ENCODE measurements at places on chromosomes 1 and 21.

DNA sequence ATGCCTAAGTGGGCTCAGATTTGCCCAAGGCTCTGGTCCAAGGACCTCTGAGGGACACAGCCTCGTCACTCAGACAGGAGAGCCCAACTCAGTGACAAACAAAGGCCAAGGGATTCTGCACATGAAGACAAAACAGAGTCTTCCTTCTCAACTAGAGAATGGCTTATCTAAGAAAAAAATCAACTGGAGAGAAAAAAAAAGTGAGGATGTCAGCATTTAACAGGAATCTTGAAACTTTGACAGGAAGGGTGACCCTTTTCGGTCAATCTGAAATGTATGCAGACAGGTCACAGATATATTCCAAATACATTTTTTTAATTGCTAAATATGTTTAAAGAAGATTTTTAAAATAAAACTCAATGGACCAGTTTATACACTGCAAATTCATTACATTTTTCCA, 154.5 kb downstream of the ETS2 start:
- DNase-seq, result no peak

GRCh38 chr1:116318897-116319296, 54.1 kb upstream of the ATP1A1 start:
- DNase-seq, result no peak

DNA sequence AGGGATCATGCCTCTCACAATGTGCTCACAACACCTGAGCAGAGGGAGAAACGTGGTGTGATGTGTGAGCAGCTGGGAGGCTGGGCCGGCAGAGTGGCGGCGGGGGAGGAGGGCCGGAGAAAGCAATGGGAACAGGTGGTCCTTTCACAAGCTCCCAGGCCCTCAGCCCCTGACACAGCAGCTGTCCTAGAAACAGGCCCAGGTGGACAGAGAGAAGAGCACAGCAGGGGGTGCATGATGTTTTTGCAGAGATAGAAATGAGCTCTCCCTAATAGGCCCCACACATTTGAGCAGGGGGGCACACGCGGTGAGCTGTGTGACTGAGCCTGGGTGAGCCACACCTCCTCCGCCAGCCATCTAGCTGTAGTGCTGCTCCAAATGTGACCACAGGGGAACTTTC, 7.6 kb upstream of the RGS16 start:
- DNase-seq, result no peak

- DNase-seq, result peak; percentile 89
These were observed 17.7 kb upstream of the PTPRC start for GRCh38 chr1:198620951-198621824.

DNA sequence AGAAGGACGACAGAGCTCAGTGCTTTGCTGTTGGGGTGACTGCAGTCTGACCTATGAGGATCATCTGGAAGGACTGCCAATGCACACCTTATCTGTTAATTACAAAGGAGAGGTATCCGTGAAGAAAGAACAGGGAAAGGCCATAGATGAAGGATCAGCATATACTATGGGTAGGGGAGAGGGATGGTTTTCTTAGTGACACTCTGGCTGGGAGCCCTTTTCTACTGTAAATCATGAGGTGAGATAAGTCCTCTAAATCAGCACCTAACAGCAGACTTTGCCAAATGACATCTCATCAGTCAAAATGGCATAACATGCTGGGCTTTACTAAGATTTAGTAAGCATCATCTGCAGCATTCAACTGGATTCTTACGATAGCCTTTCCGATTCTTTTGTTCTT, 100.0 kb downstream of the PLPPR5 start:
- DNase-seq, result no peak

- no peak for DNase-seq
These were observed 25.7 kb upstream of the OR10J5 start for GRCh38 chr1:159561497-159561896.

DNA sequence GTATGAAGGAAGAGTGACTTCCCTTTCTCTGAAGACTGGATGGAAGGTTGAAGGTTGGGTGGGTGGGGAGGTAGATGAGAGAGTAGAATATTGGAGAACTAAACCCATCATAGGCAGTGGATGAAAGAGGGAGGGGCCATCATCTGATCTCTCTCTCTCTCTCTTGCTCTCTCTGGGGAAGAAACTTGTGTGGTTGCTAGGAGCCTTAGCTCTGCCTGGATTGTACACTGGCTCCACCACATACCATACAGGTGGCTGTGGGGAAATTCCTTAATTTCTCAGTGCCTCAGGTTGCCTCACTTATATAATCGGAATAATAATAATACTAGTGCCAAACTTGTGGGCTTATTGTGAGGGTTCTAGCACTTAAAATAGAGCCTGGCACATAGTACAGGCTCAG, 9.5 kb downstream of the XCL1 start:
- no peak for DNase-seq
